Stimulated activated naive B cell treated with anti-CD40 and anti-IgM and Interleukin-4, amounts not matched to agents 10 μg/mL and 1 μg/mL and 100 μg/mL, for 72 hours (primary cell): ENCODE measurements at places on chromosomes 12 and 14.

- DNase-seq, result no peak
Observed at GRCh38 chr12:105337391-105337790, 6.9 kb downstream of the C12orf75 start.

- no peak for DNase-seq
Observed at GRCh38 chr14:78103271-78103670, 66.9 kb upstream of the NRXN3 start.

DNA sequence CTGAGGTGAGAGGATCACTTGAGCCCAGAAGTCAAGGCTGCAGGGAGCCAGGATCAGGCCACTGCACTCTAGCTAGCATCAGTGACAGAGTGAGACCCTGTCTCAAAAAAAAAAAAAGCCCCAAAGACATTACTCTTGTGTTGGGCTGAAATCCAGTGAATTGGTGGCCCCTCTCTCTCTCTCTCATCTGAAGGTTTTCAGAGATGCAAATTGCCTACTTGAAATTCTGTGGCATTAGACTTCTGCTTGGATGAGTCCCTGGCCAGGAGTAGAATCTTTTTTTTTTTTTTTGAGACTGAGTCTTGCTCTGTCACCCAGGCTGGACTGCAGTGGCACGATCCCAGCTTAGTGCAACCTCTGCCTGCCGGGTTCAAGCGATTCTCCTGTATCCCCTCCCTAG is 112.0 kb upstream of the ATF7IP start:
- DNase-seq, result no peak

GRCh38 chr14:95533822-95534221 is 1.0 kb upstream of the GLRX5 start:
- DNase-seq, result no peak

GRCh38 chr12:25364529-25365339 is 114.0 kb upstream of the KRAS start:
- no peak for DNase-seq

GRCh38 chr12:31226639-31227038 is 99.3 kb downstream of the SINHCAF start:
- DNase-seq, result no peak

DNA sequence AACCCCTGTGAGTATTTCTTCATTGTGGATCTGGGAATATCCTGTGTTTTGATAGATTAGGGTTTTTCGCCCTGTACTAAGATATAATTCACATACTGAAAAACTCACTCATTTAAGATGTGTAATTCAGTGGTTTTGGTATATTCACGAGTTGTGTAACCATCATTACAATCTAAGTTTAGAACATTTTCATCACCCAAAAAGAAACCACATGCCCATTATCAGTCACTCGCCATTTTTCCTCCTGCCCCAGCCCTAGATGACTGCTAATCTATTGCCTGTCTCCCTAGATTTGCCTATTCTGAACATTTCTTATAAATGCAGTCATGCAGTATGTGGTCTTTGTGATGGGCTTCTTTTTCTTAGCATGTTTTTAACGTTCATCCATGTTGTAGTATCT is 67.9 kb upstream of the ATF1 start:
- no peak for DNase-seq

DNA sequence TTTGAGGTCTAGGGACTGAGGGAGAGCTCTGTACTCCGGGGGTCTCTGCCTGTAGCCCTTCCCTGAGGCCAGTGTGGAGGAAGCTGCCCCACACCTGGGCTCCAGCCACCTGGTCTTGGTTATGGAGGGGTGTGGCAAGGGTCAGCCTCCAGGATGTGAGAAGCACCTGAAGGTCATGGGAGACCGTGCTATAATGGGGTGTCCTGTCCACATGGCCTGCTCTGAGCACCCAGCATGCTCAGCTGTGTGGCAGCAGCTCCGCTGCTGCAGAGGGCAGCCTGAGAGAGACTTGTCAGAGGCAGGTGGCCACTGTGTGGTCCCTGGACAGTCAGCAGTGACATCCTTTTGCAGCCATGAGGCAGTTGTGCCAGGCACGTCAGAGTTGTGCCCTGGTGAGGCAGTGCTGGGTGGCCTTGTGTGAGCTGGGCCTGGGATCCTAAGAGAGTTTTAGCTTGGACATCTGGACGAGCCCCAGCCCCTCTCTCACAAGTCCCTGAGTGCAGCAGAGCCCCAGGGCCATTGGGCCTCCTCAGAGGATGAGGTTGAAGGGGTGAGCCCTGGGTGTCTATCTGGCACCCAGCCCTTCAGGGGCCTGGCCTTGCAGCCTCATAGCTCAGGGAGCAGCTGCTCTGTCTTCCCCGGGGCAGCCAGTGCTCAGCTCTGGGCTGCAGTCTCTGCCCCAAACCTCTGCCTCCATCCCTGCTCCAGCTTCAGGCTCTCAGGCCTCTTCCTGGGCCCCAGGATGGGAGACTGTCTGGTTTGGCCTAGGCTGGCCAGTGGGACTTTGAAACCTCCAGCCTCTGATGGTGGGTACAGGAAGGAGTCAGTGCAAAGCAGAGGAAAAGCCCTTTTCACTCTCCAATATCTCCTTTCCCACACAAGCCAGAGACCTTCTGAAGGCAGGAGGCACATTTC is 7.4 kb upstream of the ATG101 start:
- DNase-seq, result no peak

DNA sequence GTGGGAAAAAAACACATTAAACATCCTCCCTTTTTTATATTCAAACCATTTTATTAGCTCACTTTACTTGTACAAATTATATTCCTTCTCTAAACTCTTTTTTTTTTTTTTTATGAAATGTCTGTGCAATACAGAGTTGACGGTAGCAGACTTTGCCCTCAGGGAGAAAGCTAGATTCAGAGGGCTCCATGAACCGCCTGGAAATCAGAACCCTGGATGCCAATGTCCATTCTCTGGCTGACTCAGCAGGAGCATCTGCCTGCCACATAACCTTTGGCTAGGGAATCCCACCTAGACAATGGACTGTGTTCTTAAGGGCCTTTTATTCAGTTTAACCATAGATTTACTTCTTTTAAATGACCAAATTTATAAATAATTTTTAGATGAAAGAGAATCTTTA is 467.0 kb downstream of the MDGA2 start:
- DNase-seq, result no peak

DNA sequence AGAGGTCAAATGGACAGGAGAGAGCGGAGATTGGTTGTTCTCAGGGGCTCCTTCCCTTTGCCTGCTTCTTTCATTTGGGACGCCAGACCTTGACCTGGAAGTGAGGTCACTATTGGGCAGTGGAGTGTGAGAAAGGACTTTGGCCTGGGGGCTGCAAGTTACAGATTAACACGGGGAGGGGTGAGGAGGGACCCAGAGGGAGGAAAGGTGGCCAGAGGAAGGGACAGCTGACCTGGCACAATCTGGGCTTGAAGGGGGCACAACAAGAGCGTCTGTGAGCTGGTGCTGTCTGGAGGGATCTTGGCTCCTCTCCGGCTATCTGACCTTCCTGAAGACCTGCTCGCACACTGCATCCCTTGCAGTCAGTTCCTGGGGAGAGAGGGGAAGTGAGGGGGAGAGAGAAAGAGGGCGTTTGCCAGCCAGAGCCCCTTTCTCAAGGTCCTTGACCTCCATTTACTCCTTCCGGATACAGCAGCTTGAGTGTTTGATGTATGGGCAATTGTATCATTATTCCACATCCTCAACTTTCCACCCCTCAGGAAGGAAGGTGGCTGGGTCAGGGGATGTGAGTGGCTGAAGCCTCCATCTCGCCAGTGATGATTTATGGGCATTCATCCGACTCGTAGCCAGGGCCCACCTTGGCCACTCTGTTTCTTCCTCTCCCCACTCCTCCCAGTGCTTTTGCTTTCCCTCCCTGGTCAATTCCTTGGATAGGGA is 4.7 kb downstream of the RBP5 start:
- DNase-seq, result no peak

DNA sequence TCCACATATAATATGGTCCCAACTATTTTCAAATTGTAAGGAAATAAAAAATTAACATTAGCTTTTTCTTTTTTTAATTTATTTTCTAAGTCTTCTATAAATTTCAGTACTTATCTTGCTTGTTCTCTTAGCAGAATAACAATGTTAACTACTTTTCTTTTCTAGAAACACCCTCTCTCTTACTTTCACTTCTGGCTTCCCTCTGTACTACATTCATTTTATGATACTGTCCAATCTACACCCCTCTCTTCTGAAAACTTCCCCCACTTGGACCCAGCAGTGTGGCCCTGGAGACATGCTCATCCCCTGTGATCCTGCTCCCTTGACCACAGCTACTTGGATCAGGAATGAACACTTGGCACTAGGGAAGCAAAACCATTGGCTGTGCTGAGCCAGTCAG is 15.7 kb downstream of the SGPP1 start:
- no peak for DNase-seq
